ENCODE measurements at places on chromosomes 5 and 9.
A peak's percentile ranks its signal among the peaks of the same experiment; 100 is the strongest.

GRCh38 chr9:110240198-110240597 is 16.1 kb downstream of the TXN start:
- no peak for DNase-seq

GRCh38 chr9:16688814-16689213 is 181.7 kb downstream of the BNC2 start:
- DNase-seq: no peak

DNA sequence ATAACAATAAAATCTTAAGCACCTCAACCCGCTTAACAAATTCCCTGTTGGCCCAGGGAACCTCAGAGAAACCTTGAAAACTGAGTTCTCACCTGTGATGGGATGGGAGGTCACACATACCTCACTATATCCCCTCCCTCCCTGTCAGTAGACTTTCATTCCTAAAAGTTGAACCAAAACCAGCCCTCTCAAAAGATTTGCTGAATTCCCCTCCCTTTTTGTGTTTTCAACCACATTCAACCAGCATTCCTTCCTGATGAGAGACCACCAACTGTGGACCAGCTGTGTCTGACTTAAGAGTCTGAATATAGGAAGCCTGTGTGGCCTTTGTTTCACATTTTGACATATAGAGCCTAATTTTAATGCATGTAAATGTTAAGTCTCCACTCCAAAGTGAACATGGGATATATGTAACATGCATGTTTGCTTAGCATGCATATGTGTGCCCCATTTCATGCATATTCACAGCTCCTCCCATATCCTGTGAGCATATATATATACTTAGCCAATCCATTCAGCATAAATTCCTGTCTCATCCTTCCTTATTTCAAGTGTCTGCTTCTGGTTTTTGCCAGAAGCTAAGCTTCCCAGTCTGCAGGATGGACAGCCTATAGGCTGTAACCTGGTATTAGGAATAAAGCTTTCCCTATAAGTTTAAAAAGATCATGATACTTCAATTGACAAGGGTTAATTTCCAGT is 604.6 kb downstream of the PTPRD start:
- peak; percentile 31 for DNase-seq

- DNase-seq: no peak
Measured at GRCh38 chr9:35716230-35716629, 15.8 kb downstream of the TLN1 start.

DNA sequence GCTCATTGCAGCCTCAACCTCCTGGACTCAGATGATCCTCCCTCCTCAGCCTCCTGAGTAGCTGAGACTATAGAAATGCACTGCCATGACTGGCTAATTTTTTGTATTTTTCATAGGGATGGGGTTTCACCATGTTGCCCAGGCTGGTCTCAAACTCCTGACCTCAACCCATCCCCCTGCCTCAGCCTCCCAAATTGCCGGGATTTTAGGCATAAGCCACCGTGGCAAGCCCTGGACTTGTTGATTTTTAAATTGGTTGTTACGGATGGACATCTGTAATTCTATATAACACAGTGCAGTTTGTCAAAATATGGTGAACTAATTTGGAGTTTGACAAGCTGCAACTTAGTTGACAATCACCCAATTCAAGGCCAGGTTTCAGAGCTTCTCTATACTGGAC is 22.7 kb downstream of the SNX18 start:
- DNase-seq: no peak

DNA sequence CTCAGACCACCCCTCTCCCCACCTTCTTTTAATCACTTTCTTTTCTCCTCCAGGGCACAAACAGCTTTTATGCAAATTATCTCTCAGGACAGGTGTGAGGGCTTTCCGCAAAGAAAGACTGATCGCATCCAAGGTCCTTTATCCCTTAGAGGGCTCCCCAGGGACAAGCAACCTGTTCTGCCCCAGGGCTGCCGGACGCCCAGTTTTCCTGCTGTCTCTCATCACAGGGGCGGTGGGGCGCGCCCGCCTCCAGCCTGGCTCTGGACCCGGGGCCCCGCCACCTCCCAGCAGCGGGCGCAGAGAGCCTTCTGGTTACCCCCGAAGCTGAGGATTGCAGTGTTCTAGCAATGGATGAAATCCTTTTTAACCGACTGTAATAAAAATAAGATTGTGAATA is 266.1 kb downstream of the CWC27 start:
- DNase-seq: no peak

- DNase-seq: peak; percentile 100
Measured at GRCh38 chr5:73312146-73312871, 136.3 kb downstream of the FOXD1 start.

DNA sequence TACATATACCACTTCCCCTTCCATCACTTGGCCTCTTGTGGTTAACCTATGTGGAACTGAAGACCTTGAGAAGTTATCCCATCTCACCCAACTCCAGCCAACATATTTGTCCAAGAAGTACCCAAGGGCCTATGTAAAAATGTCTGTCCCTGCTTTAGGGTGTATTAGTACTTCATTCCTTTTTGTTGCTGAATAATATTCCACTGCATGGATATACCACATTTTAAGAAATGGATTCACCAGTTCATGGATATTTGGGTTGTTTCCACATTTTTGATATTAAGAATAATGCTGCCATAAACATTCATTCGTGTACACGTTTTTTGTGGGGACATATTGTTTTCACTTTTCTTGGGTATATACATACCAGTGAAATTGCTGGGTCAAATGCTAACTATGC is 28.6 kb downstream of the IDNK start:
- no peak for DNase-seq

DNA sequence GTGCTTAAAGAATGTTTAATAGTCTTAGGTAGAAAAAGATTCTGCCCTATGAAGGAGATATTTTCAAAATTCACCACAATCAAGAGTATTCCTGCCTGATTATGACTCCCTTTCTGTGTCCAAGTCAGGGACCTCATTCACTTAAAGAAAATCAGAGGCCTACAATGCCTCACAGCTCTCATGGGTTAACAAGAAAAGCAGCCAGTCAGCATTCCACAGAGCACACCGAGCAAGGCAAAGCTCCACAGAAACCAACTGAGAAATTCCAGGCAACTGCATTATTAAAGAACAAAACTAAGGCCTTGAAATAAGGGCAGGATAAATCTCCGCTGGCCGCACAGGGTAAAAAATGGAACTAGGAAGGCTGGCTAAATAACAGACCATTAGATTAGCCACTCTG is 161.1 kb downstream of the TARS1 start:
- DNase-seq: peak; percentile 61

DNA sequence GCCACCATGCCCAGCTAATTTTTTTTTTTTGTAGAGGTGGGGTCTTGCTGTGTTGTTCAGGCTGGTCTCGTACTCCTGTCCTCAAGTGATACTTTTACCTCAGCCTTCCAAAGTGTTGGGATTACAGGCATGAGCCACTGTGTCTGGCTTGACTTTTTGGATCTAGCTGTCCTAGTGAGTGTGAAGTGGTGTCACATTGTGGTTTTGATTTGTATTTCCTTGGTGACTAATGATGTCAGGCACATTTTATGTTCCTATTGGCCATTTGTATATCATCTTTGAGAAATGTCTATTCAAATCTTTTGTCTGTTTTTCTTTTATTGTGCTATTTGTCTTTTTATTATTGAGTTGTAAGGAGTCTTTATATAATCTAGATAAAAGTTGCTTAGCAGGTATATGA is 53.5 kb upstream of the MCCC2 start:
- peak; percentile 15 for DNase-seq

DNA sequence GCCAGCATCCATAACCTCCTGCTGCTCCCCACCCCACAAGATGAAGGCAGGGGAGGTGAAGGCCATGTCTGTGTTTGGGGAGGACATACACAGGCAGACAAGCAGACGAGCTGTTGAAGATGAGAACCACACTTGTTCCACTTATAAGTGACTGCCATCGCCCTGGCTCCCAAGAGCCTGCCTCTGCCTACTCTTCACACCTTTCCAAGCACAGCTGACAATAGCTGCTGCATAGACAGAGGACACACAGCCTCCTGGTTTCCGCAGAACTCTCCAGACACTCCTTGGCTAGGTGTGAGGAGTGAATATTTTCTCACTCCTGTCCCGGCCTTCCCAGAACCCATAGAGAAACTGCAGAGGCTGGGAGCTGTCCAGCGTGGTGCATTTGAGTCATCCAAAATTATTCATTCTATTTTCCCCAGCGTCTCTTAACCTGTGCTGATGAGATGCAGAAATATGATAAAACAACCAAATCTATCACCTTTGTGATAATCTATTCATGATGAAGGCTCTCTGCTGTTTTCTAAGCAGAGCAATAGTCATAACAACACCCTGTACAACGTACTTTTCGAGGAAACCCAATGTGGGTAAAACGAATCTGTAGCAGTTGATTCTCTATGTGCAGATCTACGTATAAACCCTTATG is 24.7 kb downstream of the KLF9 start:
- peak; percentile 51 for DNase-seq

DNA sequence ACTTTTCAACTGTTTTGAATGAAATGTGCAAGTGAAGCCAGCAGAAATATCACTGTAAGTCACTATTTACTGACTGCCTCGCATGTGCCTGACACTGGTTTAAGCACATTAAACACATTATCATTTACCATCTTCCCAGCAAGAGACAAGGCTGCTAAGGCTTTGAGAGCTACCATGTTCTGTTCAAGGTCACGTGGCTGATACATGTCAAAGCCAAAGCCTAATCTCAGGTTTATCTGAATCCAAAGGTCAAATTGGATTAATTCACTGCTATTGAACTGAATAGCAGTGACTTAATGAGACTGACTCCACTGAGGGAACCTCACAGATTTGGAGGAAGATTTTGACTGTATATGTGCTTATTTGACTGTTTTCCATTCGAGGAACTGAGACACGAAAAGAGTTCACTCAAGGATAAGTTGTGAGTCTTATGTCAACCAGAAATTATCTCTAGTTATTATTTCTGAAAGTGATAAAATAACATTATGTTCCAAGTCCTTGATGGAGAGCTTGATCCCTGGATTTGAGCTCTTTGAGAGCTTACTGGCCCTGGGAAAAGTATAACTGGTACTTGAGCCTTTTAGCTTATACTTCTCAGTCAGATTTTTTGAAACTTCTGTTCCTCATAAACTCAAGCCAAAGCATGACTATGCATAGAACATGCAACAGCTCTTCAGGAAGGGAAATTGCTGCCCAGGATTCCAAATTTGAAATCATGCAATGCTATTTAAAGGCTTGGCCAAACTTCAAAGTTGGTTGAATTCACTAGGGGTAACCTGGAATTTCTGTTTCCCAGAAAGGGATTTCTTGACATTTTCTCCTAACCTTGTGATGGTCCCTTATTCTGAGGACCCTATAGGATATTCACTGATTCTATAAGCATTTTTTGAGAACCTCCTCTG is 23.4 kb upstream of the ARHGAP26 start:
- peak; percentile 55 for DNase-seq

DNA sequence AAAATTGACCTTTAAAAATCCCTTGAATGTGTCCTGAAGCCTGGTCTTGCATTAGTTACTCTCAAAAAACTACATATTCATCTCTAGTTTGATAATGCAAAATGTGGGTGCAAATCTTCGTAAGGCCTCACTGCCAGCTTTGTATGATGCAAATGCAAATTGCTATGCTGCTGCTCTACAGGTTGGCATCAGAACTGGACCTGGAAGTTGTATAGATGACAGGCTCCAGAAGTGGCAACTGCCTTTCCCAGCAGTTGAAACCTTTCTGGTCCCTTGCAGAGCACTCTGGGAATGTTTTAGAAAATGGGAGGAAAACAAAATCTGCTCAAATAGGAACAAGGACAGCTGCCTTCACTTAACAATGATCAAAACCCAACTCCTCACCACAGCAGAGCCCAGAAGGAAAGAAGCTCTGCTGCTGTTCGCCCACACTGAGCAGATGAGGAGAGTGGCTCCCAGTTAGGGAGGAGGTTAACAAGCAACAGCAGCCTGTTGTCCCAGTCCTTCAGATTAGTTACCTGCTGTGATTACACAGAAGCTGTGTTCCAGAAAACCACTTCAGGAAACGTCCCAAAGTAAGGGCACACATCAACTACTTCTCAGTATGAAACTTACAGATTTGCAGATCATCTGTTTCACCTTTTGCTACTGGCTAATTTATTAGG is 93.5 kb downstream of the PLPP1 start:
- DNase-seq: no peak

GRCh38 chr5:87136733-87137132 is 130.9 kb upstream of the RASA1 start:
- DNase-seq: no peak

GRCh38 chr9:95381221-95381620 is 63.7 kb upstream of the FANCC start:
- DNase-seq: peak; percentile 65

DNA sequence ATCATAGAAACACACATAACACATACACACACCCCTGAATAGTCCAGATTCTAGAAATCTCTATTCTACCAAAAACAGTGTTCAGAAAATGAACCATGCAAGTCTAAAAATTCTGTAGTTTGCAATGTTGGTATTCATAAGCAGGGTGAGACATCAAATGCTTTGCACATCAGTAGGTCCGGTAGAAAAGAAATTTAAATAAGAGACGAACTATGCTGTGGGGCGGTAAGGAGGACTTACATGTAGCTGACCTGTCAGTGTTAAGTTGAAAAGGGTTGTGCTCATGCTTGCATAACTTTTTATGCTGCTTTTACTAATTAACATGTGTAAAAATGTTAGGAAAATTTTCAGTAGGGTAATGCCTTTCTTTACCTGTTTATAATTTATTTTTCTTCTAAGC is 409.1 kb downstream of the KIAA0825 start:
- DNase-seq: no peak

GRCh38 chr9:79287708-79288290 is 284.0 kb upstream of the TLE4 start:
- DNase-seq: peak; percentile 24

DNA sequence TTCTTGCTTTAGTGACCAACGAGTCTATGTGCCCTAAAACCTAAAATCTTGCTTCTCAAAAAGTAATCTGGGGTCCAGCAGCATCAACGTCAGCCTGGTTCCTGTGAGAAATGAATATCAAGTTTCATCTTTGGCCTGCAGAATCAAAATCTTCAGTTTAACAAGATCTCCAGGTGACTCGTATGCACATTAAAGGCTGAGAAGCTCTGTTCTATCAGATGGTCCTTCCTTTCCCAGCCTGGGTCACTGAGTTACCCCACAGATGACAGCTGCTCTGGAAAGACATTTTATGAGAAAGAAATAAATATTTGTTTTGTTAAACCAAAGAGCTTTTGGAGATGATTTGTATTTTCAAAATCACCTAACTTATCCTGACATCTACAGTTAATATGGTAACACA is 75.8 kb downstream of the ADAMTSL1 start:
- no peak for DNase-seq

- DNase-seq: no peak
Measured at GRCh38 chr5:185095-186070, 5.9 kb upstream of the LRRC14B start.

DNA sequence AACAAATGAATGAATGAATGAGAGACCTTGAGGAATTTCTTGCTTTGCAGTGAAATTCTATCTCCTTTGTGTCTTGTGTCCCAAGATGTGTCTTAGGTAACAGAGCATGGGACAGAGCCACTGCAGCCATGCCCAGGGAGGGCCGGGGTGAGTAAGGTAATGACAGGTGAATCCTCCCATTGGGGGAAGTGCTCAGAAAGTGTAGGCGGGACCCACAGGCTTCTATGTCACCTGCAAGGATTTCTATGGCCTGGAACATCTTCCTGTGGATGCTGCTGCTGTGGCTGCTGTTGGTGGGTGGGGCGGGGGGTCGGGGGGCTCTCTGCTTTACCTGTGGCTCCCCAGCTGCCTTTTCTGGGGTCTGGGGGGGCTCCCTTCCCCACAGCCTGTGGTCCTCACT is 133.6 kb upstream of the IER5L start:
- no peak for DNase-seq

Data from fibroblast of skin of right biceps (primary cell).